ENCODE measurements at places on chromosomes 13 and 19. TPM values are rescaled to one million over a fixed set of nuclear protein-coding genes. Genes with fewer than 3 reads are reported as not detected.

DNA sequence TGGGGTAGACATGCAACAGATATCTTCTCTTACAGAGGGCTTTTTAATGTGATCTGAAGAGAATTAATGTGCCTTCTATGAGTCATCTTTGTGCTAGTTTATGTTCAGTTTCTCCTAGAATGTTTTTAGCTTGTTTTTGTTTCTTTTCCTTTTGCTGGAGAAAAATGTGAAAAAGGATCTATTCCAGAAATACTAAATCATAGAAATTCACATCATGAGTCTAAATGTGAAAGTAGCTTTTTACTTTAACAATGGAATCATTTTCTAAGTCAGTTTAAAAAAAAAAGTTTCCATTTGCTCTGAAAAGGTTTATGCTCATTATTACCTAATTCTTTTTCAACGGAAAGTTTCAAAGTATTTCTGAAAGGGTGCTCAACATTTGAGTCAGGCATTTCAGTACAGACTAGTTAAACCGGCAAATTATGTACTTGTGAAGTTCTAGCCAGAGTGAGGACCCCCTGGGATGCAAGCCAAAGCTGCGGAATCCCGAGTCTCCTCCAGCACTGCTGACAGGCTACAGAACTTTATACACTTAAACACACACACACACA lies 72.9 kb downstream of the SPATA13 start:
- no peak for DNase-seq

GRCh38 chr13:83151308-83151660 lies 731.0 kb downstream of the SLITRK1 start:
- no peak for DNase-seq

DNA sequence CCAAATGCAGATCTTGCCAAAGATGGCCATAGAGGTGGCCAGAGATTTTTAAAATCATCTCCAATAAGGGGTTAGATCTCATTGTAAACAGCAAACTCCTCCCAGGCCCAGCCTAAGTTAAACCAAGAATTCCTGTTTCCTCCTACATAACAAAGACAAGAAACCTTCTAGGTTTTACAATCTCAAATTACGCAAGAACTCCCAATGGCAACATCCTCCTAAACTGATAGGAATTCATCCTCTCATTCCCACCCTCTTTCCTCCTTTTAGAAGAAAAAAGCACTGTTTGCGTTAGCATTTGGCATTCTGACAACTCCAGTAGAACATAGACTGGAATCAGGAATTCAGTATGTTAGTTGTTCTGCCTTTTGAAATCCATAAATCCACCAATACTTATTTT lies 14.6 kb downstream of the PROSER1 start:
- DNase-seq, result no peak

ZNF429 gene
- 9.4 TPM for total RNA-seq

KCNK6 gene
- total RNA-seq, result 5.4 TPM

Data from osteoblast (primary cell).